ENCODE measurements at places on chromosomes 1 and 21.

DNA sequence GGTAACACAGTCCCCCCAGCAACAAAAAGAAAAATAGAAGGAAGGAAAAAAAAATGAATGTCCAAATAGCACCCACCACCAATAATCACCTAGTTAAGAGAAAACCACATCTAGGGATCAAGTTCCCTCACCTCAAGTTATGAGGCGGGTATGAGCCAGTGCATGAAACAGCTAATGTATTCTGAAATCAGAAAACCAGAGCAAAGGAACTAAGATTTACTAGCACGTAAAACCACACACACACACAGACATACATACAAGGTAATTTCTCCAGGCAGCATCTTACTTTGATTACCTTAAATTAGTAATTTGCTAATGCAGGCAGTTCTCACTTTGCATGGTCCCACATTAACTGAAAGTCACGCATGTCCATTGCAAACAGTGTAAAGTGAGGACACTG lies 109.8 kb downstream of the HLCS start:
- DNase-seq, result no peak

DNA sequence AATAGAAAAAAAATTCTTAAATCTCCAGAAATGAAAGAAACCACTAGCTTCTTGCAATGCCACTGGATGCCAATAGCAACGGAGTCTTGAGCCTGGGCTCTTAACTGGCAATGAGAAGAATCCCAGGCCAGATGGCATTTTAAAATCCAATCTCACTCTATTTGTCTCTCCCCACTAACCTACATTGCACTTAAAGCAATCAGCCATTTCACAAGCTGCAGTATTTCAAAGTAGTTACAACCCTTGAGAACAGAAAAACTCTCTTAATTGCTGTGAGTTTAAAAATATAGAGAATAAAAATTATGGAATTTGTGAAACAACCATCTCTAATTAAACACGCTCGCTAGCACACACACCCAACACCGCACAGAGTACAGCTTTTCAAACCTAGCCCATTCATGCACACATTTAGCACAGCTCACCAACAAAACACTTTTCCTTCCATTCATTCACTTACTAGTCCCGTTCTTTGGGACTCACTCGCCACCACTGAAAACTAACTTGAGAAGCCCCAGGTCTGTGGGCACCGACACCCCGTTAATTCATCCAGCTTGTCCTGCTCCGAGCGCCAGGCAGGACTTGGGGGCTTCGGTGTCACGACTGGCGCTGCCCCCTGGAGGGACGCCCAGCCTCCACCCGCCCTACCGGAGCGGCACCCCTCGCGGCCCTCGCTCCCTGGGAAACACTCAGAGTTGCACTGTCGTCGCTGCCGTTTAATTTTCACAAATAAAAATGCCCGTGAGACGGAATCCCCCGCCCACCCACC lies 1.0 kb downstream of the DDAH1 start:
- peak; percentile 53 for DNase-seq

- DNase-seq, result no peak
Measured at GRCh38 chr21:24428591-24429199, 1178.6 kb downstream of the MRPL39 start.

GRCh38 chr1:35535243-35535642 lies 22.0 kb downstream of the KIAA0319L start:
- no peak for DNase-seq

- no peak for DNase-seq
Measured at GRCh38 chr1:20472860-20473711, 12.9 kb downstream of the CAMK2N1 start.

DNA sequence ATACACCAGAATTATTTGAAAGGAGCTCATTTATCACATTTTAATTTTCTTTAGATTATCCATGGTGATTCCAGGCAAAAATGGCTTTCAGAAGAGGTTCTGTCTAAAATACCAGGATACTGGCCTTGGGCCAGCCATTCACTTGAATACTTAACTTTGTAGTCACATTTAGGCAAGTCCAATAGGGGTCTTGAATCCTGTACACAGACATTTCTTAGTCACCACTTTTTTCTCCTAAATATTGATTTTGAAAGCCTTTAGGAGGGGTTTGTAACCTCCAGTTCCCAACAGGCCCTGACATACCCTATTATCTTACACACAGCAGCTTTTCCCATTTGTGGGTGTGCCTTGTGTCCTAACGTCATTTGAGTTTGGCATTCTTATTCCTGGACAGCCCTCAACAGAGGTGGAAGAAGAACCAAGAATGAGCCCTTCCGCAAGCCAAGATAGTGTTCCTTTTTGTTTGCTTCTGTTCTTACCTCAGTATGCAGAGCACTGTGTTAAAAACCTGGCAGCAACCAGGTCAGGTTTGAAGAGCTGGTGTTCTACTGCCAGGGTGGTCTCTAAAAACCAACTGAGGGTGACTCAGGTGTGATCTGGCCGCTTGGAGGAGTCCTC lies 19.5 kb downstream of the MAP3K7CL start:
- DNase-seq, result no peak

DNA sequence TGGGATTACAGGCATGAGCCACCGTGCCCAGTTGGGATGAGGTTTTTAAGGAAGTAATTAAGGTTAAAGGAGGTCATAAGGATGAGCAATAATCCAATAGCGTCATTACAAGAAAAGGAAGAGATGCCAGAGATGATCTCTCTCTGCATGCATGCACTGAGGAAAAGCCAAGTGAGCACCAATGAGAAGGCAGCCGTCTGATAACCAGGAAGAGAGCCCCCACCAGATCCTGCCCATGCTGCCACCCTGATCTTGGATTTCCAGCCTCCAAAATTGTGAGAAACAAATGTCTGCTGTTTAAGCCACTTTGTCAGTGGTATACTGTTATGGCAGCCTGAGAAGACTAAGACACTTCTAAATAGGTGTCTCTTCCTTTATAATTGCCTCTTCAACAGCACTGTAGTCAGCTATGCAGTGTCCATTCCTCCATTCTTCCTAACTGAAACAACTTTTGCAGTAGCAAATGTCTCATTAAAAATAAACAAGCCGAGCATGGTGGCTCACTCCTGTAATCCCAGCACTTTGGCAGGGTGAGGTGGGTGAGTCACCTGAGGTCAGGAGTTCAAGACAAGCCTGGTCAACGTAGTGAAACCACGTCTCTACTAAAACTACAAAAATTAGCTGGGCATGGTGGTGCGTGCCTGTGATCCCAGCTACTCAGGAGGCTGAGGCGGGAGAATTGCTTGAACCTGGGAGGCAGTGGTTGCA lies 216.2 kb upstream of the RUNX1 start:
- no peak for DNase-seq

DNA sequence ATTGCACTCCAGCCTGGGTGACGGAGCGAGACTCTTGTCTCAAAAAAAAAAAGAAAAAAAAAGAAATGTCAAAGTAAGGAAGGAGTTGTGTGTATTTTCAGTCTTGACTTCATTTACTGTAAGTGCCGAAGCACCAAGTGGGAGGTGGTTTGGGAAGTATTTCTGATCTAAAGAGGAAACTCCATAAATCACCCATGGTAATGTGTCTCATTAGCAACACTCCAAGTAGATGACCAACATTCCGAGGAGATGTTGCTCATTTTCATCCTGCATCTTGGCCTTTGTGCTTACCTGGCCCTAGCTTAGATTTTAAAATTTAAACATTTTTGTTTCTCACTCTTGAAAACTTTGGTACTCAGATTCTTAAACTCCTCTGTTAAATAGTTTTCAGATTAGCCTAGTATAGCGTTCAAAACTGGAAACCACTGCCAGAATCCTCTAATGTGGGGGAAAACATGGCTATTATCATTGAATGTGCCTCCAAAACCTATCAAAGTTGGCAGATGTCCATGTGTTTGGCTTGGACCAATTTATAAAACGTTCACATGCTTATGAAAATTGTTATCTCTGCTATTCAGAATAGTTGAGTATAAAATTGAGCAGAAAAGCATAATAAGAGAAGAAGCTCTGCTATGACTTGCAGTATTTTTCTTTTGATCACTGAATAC lies 110.4 kb downstream of the NFIA start:
- DNase-seq, result no peak

DNA sequence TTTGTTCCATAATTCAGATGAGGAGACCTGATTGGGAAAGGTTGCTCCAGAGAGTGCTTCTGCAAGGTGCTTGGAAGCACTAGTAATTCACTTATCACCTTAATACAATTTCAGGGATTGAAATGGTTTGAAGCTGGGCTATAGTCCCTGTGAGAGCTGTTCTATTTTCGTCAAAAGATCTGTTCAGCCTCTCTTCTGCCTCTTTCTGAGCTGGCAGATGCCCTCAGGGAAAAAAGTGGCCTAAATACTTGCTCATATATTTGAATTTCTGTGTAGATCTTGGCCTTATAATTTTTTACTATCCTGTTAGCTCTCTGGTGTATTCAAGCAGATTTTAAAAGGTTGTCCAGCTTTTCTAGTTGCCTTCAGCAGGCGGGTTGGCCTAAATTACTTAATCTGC lies 22.3 kb downstream of the C1orf146 start:
- no peak for DNase-seq

DNA sequence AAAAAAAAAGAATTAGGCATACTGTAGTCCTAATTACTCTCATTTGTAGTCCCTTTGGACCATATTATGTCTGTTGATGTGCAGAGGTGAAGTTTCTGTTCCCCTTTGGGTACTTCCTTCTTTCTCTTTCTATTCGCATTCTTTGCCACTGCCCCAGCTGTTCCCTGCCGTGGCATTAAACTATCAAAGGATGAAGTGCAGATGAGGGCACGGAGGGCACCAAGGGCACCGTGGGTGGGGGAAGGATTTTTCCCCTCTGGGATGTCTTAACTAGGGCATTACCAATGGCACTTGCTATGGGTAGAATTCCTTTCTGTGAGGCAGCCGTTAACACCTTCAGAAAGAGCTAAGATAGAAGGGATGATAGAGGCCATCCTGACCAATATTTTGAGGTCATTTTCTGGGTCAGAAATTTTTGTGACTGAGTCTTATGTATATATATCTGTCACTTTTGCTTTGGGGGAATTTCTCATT lies 4.9 kb upstream of the MAPKAPK2 start:
- DNase-seq, result no peak

DNA sequence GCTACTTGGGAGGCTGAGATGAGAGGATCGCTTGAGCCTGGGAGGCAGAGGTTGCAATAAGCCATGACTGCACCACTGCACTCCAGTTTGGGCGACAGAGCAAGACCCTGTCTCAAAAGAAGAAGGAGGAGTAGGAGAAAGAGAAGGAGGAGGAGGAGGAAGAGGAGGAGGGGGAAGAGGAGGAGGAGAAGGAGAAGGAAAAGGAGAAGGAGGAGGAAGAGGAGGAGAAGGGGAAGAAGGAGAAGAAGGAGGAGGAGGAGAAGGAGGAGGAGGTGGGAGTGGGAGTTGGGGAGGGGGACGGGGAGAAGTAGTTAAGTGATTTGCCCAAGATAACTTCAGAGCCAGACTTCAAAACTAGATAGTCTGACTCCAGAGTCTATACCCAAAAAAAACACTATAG lies 55.5 kb upstream of the FOXD3 start:
- DNase-seq, result no peak

- no peak for DNase-seq
Measured at GRCh38 chr1:19662313-19662712, 2.4 kb upstream of the HTR6 start.

DNA sequence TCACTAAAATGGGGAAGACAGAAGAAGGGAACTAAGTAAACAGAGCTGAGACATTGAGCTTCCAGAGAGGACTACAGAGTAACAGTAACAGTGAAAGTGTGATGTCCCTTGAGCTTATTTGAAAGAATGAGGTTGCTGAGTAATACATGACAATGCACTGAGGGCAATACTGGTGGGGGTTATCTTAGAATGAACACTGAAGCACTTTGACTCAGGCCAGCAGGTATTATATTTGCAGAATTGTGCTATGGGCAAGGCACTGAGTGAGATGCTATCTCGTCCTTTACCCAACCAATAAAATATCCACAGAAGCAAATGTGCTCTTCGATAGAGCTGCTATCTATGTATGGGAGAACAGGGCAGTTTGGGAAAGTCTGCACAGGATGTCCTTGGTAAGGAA lies 133.2 kb downstream of the DISP1 start:
- no peak for DNase-seq

Measured in DMS79 treated with DMSO at 0.1 percent for 48 hours (cell line).